Activated CD4-positive, alpha-beta T cell treated with anti-CD3 and anti-CD28 coated beads for 36 hours (primary cell): ENCODE measurements at places on chromosomes 1 and 21. TPM values are rescaled to one million over a fixed set of nuclear protein-coding genes. Genes with fewer than 3 reads are reported as not detected.

GRCh38 chr1:64867266-64867665, 99.1 kb downstream of the JAK1 start:
- DNase-seq: no peak

DNA sequence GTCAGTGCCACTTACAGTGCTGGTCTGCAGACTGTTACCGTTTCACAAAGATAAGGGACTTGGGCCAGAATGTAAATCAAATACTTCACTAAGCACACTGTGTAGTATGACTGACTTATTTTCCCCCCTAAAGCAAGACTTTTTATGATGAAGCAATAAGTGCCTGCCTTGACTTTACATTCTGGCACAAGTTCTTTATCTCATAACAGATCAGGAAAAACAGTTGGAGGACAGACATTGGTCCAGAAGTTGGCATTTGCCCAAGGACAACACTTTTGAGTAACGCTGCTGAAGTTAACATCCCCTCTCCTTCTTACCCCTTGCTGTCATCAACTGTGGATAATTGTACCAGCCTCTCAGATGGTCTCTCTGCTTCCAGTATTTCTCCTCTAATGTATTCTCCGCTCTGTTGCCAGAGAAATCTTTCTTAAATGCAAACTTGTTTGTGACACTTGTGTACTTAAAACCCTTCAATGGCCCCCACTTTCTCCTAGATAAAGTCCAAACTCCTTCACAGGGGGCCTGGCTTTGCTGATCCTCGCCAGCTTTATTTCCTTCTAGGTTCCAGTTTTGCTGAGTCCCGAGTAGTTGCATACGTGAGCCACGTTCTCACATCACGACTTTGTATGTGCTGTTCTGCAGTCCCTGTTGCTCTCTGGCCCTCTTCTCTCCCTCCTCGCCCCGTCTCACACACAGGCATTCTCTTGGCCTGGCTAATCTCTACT, 45.7 kb downstream of the S1PR1 start:
- no peak for DNase-seq

DNA sequence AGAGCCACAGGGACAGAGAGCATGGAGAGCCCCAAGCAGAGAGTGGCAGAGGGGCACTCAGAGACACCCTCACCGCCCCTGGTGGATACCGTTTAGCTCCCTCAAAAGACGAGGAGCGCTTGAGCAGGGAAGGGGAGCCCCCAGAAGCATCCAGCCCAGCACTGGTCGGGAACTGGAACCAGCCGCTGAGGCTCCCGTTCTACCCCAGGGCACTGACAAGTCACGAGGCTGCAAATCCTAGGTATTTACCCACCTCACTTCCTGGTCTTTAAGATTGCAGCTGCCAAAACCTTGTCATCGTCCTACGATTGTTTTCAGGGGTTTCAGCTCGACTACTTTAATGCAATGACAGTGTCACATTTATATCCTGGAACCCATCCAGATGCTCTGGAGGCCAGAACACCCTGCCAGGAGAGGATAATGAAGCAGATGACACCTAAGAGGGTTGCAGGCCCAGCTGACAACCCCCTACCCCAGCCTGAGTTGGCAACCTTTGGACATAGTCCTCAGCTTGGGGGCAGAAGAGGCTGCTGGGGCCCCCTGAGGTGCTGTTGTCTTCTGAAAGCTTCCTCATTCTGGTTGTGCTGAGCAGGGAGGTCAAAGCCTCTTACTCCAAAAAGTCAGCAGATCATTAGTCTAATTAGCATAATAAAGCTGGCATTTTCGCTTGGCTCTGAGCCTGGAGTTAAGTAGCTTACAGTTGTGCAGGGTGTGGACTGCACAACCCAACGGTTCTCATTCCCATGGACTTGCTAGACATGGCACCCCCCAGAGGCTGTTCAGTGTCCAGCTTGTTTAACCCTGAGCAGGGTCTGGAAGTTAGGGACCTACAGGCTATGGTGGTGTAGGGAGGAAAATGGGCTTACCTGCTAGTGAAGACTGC, 20.6 kb upstream of the BACE2 start:
- no peak for DNase-seq

DNA sequence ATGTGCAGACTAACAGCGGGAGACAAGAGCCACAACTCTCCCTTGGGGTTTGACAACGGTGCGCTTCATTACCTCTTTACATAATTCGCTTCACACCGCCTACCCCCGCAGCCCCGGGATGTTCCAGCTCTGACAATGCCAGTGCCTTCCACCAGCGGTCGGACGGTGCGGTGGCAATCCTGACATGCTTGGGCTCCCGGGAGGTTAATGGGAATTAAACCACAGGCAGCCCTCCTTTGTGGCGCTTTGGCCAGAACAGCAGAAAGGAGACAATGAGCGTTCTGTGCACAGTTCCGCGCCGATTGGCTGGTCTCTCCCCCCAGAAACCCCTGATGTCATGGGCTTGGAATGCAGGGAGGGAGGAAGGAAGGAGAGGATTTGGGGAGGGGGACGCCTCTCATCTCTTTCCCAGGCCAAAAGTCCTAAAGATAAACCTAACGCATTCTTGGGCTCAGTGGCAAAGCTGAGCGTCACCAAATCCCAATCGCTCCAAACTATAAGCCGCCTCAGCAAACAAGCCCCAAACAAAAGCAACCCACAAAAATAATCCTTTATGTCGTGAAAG, 1.3 kb downstream of the CNN3 start:
- DNase-seq: peak; percentile 13

GRCh38 chr21:31354604-31355443, 10.8 kb upstream of the TIAM1 start:
- DNase-seq: peak; percentile 88

GRCh38 chr21:45228171-45228641, 59.5 kb downstream of the POFUT2 start:
- peak; percentile 90 for DNase-seq

- DNase-seq: no peak
Observed at GRCh38 chr1:201322653-201323510, 39.6 kb downstream of the PKP1 start.

CLCA1 gene
- not detected for total RNA-seq

RAB7B gene
- not detected for total RNA-seq

CYP4Z1 gene
- total RNA-seq: not detected

HHIPL2 gene
- 0.37 TPM for total RNA-seq

SLC9C2 gene
- not detected for total RNA-seq

KRTAP13-2 gene
- total RNA-seq: not detected

PGLYRP3 gene
- total RNA-seq: not detected
